ENCODE measurements at places on chromosomes 2 and 18. TPM values are rescaled to one million over a fixed set of nuclear protein-coding genes. Genes with fewer than 3 reads are reported as not detected.

GRCh38 chr2:28720345-28720744, 31.3 kb upstream of the PPP1CB start:
- DNase-seq, result no peak

GRCh38 chr2:161745866-161746614, 121.8 kb downstream of the SLC4A10 start:
- no peak for DNase-seq

DNA sequence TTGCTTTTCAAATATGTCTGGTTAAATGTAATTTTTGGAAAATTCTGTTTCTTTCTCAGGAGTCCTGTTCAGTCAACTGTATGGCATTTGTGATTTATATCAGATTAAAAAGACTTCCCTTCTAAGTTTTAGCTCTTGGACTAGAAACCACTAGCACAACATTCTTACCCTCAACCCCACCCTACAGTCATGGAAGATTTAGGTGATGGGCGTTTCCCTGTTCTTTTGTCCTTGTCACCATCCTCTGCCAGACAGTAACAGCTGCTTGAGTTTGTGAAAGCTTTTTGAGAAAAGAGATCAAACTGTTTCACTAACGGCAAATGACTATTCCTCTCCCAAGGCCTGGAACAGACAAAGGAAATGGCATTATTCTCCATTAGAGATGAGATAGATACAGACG, 31.8 kb downstream of the SERPINB5 start:
- no peak for DNase-seq

DNA sequence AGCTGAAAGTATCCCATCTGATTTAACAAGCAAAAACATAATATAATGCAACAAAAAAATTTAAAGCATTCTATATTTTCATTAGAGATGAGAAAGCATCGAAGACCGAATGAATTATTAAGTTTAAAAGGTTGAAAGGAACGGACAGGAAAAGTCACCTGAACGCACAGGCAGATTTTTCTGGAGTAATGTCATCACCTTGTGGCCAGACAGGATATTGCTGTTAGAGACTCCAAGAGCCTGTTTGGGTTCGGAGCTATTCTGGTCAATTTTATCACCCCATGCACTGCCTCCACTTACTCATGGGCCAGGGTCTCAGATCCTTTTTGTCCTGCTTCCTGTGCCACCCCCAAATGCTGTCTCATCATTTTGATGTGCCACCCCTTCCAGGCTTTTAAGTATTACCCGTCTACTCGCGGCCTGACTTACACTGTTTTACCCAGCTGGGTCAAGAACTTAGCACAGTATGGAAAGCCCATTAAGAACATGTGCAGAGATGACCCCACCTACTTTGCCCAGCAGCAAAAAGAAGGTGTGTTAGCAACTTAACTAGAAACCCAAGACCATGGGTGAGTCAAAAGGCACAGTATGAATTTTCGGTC, 27.3 kb downstream of the GKN2 start:
- no peak for DNase-seq

The SERPINB10 gene
- total RNA-seq, result not detected

- DNase-seq, result no peak
These were observed 147.4 kb downstream of the MEIS1 start for GRCh38 chr2:66582104-66582986.

The NPPC gene
- not detected for total RNA-seq

The RUFY4 gene
- total RNA-seq, result not detected

- no peak for DNase-seq
These were observed 264.7 kb downstream of the CCDC85A start for GRCh38 chr2:56448403-56449001.

GRCh38 chr2:58064086-58064485, 17.5 kb downstream of the VRK2 start:
- no peak for DNase-seq

DNA sequence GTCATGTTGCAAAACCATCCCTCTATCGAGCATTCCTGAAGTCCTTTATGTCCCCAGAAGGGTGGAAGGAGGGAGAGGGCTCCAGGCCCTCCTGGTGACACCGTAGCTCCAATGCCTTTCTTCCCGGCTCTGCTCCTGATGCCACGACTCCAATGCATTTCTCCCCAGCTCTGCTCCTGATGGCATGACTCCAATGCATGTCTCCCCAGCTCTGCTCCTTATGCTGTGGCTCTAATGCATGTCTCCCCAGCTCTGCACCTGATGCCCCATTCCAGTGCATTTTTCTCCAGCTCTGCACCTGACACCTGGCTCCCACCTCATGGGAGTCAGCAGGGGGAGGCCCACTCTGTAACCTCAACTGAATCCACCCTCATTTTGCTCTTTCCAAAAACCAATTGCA, 153.0 kb upstream of the SALL3 start:
- no peak for DNase-seq

DNA sequence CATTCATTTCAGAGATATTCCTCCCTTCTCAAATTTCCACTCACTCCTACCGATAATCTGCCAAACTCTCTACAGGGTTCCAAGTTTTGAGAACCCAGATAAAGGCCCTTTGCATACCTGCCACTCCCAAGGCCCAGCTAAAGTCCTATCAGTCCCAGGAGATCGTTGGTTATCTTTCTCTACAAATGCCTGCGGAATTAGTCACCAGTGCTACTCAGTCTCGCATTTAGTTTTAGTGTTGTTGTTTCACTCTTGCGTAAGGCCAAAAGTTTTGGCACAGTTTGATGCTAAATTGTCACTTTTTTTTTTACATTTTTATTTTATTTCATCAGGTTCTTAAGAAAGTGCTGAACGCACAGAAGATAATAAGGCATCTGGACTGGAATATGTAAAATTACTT, 29.2 kb upstream of the SETBP1 start:
- no peak for DNase-seq

GRCh38 chr2:65392609-65393008, 39.8 kb downstream of the SPRED2 start:
- DNase-seq, result no peak

The DLX1 gene
- total RNA-seq, result not detected

The IKZF2 gene
- total RNA-seq, result 16.4 TPM

GRCh38 chr2:225993430-225993829, 593.9 kb downstream of the NYAP2 start:
- no peak for DNase-seq

The HOXD10 gene
- total RNA-seq, result 0.55 TPM

GRCh38 chr2:85468096-85468703, 49.7 kb downstream of the SH2D6 start:
- DNase-seq, result no peak

The GPR45 gene
- total RNA-seq, result not detected

DNA sequence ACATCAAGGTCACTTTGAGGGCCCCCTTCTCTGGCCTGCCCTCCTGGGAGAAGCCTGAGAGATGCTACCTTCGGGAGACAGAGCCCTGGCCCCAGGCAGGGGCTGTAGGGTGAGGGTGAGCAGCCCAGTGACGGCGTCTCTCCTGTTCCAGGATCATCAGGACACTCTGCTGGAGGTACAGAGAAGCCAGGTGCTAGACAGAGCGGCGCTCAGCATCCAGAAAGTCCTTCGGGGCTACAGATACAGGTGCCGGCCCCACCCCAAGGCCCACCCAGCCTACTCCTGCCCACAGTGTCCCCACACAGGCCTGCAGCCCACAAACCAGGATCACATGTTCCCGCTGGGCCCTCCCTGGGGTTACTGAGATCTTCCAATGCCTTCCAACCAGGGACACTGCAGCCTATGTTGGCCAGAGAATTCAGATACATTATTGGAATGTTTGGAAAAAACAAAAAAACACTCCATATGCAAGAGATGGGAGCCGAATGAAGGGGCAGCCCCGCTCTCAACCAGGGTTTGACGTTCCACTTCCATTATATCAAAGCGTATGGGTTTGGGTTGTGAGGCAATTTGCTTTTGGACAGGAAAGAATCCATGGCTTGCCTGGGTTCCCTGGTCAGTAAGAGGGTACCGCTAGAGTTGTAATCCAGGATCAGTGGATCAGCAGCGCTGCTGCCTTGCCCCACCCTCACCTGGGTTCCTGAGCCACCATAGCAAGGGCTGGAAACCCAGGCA, 49.5 kb upstream of the GPR17 start:
- DNase-seq, result peak; percentile 46

The C1QL2 gene
- not detected for total RNA-seq

The NPAS2 gene
- 11.4 TPM for total RNA-seq

The ACVR1 gene
- 34.4 TPM for total RNA-seq

The GREB1 gene
- total RNA-seq, result 0.90 TPM

GRCh38 chr18:24516261-24516660, 55.8 kb downstream of the HRH4 start:
- no peak for DNase-seq

GRCh38 chr18:25113566-25113965, 238.4 kb downstream of the ZNF521 start:
- no peak for DNase-seq

- no peak for DNase-seq
These were observed 18.0 kb upstream of the ATIC start for GRCh38 chr2:215293879-215294278.

DNA sequence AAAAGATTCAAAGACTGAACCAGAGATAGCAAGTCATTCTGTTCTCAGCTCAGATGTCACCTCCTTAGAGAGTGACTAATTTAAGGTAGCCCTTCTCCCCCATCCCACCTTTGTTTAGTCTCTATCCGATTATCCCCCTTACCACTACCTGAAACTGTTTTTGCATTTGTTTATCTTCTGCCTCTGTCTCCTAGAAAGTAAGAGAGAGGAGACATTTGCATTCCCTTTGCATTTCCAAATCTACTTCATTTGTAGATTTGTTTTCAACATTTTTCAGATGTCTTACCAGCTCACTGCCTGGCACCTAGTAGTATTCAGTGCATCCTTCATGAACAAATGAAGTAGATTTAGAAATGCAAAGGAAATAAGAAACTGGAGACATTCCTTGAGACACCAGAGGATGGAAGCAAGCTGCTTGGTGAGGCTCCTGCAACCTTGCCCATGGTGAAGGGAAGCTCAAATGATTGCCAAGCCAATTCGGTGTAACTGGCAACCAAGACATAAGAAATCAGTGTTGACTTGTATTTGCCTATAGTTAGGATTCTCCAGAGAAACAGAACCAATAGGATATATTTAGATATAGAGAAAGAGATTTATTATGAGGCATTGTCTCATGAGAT, 385.7 kb downstream of the STK39 start:
- no peak for DNase-seq

- no peak for DNase-seq
These were observed 152.0 kb downstream of the CAPN13 start for GRCh38 chr2:30655211-30655610.

The CUL3 gene
- total RNA-seq, result 80.6 TPM

The TPGS2 gene
- 57.6 TPM for total RNA-seq

- DNase-seq, result no peak
These were observed 343.8 kb upstream of the EPHA4 start for GRCh38 chr2:221915926-221916325.

DNA sequence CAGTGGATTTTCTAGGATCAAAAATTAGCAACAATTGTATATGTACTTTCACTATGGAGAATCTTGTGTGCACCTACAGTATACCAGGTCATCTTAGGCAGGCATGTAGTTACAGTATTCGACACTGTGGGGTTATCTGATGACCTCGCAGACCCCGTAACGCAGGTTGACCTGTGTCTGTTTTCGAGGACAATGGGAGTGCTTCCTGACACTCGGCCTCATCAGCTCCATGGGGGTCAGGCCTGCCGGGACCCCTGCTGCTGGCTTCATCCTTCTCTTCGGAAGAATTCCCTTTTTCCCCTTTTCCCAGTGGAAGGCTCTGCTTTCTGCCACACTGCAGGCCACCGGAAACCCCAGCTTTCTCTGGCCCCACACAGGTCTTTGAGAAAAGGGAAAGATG, 102.8 kb upstream of the TMEM18 start:
- no peak for DNase-seq
